Skeletal muscle cell (primary cell): ENCODE measurements at places on chromosomes 1 and 21.

- no peak for DNase-seq
Measured at GRCh38 chr1:156245451-156246232, 2.2 kb downstream of the PAQR6 start.

DNA sequence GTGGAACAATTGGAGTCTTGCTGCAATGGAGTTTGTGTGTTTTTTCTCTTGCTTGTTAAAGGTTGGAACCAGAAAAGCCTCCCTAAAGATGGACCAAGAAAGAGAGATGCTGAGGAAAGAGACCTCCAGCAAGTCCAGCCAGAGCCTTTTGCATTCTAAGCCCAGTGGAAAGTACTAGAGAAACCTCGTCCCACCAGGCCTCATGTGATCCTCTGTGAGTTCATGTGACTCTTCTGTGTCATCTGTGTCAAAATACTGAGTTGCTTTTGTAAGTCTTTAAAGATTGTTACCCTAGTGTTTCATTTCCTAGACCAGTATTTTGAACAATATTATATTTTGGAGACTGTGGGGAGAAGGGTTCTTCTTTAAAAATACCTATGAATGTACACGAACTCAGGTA is 12.5 kb upstream of the EFHD2 start:
- DNase-seq = no peak

DNA sequence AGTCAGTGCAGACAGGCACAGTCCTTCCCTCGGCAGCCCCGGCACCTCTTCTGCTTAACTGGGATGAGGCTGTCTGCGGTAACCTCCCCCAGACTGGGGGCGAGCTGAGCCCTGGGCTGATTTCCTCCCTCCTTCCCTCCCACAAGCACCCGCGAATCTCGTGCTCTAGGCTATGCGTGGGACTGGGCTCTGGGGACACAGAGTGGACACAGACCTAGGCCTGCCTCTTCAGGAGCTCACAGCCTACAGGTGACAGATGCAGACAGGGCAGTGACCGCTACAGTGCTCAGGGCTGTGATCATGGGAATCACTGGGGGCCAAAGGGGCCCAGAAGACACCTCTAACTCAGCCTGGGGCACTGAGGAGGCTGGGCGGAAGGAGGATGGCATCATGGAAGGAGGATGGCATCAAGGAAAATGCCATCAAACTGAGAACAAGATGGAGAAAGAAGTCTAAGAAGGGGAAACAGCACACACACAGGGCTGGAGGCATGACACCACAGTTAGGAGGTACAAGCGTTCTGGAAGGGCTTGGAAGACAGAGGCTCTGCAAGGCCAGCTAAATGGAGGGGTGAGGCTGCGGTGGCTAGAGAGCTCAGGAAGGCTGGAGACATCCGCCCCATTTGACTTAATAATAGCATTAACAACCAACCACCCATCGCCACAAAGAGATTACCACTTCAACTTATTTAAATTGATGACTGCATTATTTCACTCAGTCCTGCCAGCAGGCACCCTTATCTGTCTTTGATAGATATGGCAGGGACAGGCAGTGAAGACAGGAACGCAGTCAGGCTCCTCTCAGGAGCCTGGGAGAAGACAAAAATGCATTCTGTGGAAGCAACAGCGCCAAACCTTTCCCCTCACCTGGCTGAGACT is 4.2 kb downstream of the TTC39A start:
- no peak for DNase-seq

DNA sequence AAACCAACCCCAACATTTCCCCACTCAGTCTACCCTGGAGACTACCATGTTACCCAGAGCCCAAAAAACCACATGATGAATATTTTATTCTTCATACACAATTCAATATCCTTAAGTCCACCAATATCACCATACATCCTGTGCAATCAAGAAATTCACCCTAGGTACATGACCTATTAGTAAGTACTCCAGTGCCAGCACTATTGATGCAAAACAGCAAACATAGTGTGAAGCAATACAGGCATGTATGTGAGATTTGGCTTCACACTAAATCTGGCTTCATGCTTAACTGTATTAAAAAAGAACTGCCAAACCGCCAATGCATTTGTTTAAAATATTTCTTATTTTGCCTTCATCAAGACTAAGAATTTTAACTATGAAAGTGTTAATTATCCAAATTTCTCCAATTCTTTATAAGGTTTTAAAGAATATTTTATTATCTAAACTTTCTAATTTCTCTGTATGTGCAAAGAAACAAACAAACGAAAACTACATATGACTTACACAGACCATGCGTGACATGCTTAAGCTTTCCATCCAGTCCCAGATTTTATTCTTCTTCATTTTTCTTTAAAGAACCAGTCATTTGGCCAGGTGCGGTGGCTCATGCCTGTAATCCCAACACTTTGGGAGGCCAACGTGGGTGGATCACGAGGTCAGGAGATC is 22.4 kb upstream of the TMEM125 start:
- DNase-seq = no peak

- DNase-seq = peak; percentile 38
Measured at GRCh38 chr1:40936931-40937339, 42.6 kb upstream of the CTPS1 start.

DNA sequence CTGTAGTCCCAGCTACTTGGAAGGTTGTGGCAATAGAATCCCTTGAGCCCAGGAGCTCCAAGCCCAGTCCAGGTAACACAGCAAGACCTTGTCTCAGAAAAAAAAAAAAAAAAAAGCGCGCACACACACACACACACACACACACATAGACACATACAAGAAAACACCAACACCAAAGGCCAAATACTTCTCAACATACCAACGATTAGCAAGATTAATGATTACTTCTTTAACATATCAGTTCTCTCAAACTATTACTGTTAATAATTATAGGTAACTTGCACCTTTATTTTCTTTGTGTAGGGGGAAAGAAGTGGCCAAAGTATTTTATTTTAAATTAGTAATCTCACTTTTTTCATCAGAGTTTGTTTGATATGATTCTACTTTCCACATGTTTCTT is 289.5 kb upstream of the ADGRL2 start:
- DNase-seq = no peak
